ENCODE measurements at places on chromosomes 6 and 20.

GRCh38 chr6:22028403-22029090, 268.3 kb downstream of the PRL start:
- H3K27ac ChIP-seq: peak overlapping the region; percentile 9
- H3K27me3 ChIP-seq: no peaks in the 10 kb centered on the region
- no peak for DNase-seq
- no peaks in the 10 kb centered on the region for H3K36me3 ChIP-seq
- peaks cover 28% of the 10 kb centered on the region for H3K4me1 ChIP-seq

DNA sequence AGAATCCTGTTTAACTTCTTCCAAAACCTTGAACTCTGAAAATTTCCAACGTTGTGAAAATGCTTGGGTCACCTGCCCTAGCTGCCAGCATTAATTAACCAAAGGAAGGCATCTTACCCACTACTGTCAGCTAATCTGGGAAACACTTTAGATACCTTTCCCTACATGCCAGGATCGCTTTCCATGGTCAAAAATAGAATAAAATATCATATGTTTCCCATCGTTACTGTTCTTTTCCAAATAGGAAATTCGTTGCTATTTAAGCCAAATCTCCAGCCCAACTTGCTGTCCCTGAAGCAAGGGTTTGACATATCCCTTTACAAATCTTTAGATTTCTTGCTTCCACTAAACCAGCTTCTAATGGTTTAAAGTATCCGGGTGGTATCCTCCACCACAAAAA, 157.5 kb downstream of the AIG1 start:
- H3K4me3 ChIP-seq: no peak overlapping the region
- no peaks in the 10 kb centered on the region for H3K36me3 ChIP-seq
- H3K27ac ChIP-seq: no peak overlapping the region
- no peaks in the 10 kb centered on the region for H3K4me1 ChIP-seq
- no peaks in the 10 kb centered on the region for H3K27me3 ChIP-seq

- H3K4me3 ChIP-seq: no peak overlapping the region
- H3K4me1 ChIP-seq: no peaks in the 10 kb centered on the region
- DNase-seq: no peak
- H3K27ac ChIP-seq: no peak overlapping the region
- no peaks in the 10 kb centered on the region for H3K27me3 ChIP-seq
- no peaks in the 10 kb centered on the region for H3K36me3 ChIP-seq
These were observed 54.9 kb downstream of the CDH4 start for GRCh38 chr20:61306937-61307475.

DNA sequence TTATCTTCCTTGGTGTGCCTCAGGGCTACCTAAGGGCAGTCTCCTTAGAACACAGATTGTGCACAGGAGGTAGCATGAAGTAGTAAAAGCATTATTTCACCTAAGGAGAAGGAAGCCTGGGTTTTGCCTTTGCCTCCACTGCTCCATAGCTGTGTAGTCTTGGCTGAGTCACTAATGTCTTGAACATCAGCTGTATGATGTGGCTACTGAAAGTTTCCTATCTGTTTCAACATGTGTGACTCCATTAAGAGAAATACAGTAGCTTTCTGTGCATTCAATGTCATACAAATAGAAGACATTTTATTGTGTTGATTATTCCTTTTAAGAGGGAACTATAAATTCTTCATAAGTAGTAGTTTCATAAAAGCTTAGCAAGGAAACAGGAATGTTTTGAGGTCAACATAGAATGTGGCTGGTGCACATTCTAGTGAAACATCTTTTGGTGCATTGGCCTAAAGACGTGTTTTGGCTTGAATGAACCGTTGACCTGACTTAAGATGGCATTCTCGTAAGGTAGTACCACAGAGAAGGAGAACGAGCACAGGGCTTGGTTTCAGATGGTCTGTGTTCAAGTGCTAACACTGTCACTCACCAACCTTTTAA, 70.6 kb downstream of the CTNNBL1 start:
- H3K27ac ChIP-seq: no peak overlapping the region
- DNase-seq: no peak
- no peak overlapping the region for H3K4me3 ChIP-seq
- no peaks in the 10 kb centered on the region for H3K27me3 ChIP-seq

- H3K27me3 ChIP-seq: no peaks in the 10 kb centered on the region
- H3K27ac ChIP-seq: no peak overlapping the region
- no peaks in the 10 kb centered on the region for H3K36me3 ChIP-seq
These were observed 56.2 kb downstream of the KHDC1L start for GRCh38 chr6:73169111-73169510.

- no peak overlapping the region for H3K27ac ChIP-seq
- no peaks in the 10 kb centered on the region for H3K27me3 ChIP-seq
- no peaks in the 10 kb centered on the region for H3K36me3 ChIP-seq
These were observed 126.3 kb downstream of the CDKAL1 start for GRCh38 chr6:20660534-20660933.

GRCh38 chr6:169986848-169987498, 235.6 kb downstream of the ERMARD start:
- DNase-seq: no peak
- no peaks in the 10 kb centered on the region for H3K4me1 ChIP-seq
- no peak overlapping the region for H3K4me3 ChIP-seq
- H3K27me3 ChIP-seq: no peaks in the 10 kb centered on the region
- H3K36me3 ChIP-seq: no peaks in the 10 kb centered on the region

GRCh38 chr6:109877028-109878004, 100.8 kb upstream of the GPR6 start:
- H3K27me3 ChIP-seq: no peaks in the 10 kb centered on the region
- peak overlapping the region; percentile 36 for H3K27ac ChIP-seq
- DNase-seq: no peak
- no peak overlapping the region for H3K4me3 ChIP-seq
- no peaks in the 10 kb centered on the region for H3K36me3 ChIP-seq

DNA sequence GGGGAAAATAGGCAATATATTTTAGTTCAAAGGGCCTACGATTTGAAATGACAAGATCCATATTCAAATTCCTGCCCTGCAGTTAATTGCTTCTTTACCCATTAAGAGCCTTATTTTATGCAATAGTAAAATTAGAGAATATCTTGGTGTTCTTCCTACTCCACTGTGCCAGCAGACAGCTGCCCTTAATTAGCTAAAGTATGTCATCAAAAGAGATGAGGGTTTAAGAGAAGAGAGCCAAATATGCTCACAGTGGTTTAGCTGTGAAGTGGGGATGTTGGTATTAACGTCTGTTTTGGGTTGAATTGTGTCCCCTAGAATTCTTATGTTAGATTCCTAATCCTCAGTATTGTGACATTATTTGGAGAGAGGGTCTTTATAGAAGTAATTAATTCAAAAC, 148.1 kb downstream of the MOXD1 start:
- no peak overlapping the region for H3K4me3 ChIP-seq
- no peak for DNase-seq
- no peak overlapping the region for H3K27ac ChIP-seq
- no peaks in the 10 kb centered on the region for H3K4me1 ChIP-seq
- no peaks in the 10 kb centered on the region for H3K36me3 ChIP-seq
- no peaks in the 10 kb centered on the region for H3K27me3 ChIP-seq

DNA sequence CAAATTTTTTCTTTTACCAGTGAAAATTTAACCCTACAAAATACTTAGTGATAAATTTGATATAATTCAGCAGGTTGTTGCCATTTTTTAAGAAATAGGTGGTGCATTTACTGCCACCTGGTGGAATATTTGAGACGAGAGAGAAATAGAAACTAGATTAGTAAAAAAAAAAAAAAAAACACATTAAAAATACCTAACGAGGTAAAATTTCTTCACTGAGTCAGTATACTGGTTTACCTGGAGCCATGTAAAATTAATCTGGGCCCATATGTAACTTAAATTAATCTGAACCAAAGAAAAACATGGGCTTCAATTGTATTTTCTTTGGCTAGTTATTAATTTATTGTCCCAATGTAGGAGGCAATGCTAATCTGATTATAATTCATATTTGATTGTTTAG, 520.8 kb downstream of the EPM2A start:
- peaks cover 5% of the 10 kb centered on the region for H3K4me1 ChIP-seq
- H3K4me3 ChIP-seq: no peak overlapping the region
- H3K36me3 ChIP-seq: no peaks in the 10 kb centered on the region
- DNase-seq: no peak
- H3K27me3 ChIP-seq: no peaks in the 10 kb centered on the region
- no peak overlapping the region for H3K27ac ChIP-seq

DNA sequence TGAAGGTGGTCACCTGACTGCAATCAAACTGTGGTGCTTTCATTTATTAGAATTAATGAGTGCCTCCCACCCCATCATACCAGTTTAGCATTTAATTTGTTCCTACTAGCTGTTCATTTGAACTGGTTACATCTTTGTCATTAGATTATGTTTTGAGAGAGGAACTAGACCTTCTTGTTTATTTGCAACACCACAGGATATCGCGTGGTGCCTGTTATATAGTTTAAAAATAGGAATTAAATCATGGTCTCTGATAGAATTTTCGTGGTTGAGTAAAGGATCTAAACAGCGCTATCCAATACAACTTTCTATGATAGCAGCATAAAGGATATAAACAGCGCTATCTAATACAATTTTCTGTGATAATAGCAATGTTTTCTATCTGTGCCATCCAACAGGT, 2.8 kb downstream of the RPRD1B start:
- no peaks in the 10 kb centered on the region for H3K27me3 ChIP-seq
- H3K36me3 ChIP-seq: no peaks in the 10 kb centered on the region
- no peak overlapping the region for H3K4me3 ChIP-seq
- no peak overlapping the region for H3K27ac ChIP-seq

DNA sequence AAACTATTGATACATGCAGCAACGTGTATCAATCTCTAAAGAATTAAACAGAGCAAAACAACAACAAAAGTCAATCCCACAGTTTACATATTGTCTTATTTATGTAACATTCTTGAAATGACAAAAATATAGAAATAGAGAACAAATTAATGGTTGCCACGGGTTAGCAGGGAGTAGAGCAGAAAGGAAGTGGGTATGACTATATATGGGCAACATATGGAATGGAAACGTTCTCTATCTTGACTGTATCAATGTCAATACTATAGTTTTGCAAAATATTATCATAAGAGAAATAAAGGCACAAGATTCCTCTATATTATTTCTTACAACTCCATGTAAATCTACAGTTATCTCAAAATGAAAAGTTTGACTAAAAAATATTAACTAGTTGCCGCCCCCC, 12.8 kb downstream of the AK9 start:
- H3K4me3 ChIP-seq: no peak overlapping the region
- no peaks in the 10 kb centered on the region for H3K27me3 ChIP-seq
- no peaks in the 10 kb centered on the region for H3K4me1 ChIP-seq
- no peak overlapping the region for H3K27ac ChIP-seq
- DNase-seq: no peak

DNA sequence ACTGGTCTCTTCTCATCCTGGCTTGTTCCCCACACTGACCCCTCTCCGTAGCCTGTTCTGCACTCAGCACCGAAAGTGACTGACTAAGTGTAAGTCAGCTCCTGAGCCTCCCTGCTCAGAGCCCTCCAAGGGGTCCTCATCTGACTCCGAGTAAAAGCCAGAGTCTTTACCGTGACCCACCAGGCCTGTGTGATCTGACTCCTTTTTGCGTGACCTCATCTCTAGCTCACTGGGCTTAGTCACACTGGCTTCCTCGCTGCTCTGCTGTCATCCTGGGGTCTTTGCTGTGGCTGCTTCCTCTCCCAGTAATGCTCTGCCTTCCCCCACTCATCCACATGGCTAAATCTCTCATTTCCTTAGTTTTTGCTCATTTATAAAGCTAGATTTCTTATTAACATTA, 116.6 kb downstream of the PLCB4 start:
- H3K27ac ChIP-seq: no peak overlapping the region
- no peak for DNase-seq
- H3K4me3 ChIP-seq: no peak overlapping the region
- no peaks in the 10 kb centered on the region for H3K4me1 ChIP-seq

DNA sequence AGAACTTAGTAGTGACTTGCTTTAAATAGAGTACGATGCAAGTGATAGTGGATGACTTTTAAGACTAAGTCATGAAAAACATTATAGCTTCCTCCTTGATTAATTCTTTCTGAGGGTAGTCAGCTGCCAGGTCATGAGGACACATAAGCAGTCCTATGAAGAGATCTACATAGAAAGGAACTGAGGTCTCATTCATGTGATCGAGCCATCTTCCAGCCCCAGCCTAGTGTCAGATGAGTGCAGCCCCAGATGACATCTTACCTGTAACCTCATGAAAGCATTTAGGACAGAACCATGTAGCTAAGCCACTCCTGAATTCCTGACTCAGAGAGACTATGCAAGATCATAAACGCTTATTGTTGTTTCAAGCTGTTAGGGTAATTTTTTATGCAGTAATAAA, 67.7 kb downstream of the AK9 start:
- no peaks in the 10 kb centered on the region for H3K4me1 ChIP-seq
- H3K36me3 ChIP-seq: no peaks in the 10 kb centered on the region
- H3K27ac ChIP-seq: no peak overlapping the region
- H3K4me3 ChIP-seq: no peak overlapping the region
- H3K27me3 ChIP-seq: no peaks in the 10 kb centered on the region

- H3K4me1 ChIP-seq: no peaks in the 10 kb centered on the region
- no peak overlapping the region for H3K4me3 ChIP-seq
- peaks cover 16% of the 10 kb centered on the region for H3K36me3 ChIP-seq
These were observed 70.0 kb downstream of the CD109 start for GRCh38 chr6:73766040-73766439.

- no peak for DNase-seq
- no peak overlapping the region for H3K4me3 ChIP-seq
- peak overlapping the region; percentile 68 for H3K27ac ChIP-seq
- no peaks in the 10 kb centered on the region for H3K27me3 ChIP-seq
- no peaks in the 10 kb centered on the region for H3K36me3 ChIP-seq
- H3K4me1 ChIP-seq: peaks cover 32% of the 10 kb centered on the region
These were observed 19.5 kb downstream of the SLC22A1 start for GRCh38 chr6:160141001-160141726.

GRCh38 chr6:33144373-33144772, 47.9 kb downstream of the COL11A2 start:
- H3K4me1 ChIP-seq: no peaks in the 10 kb centered on the region
- no peak overlapping the region for H3K27ac ChIP-seq
- H3K36me3 ChIP-seq: no peaks in the 10 kb centered on the region
- no peak overlapping the region for H3K4me3 ChIP-seq
- no peaks in the 10 kb centered on the region for H3K27me3 ChIP-seq
- DNase-seq: no peak

GRCh38 chr6:8679823-8680222, 244.5 kb upstream of the SLC35B3 start:
- no peaks in the 10 kb centered on the region for H3K27me3 ChIP-seq
- no peak overlapping the region for H3K4me3 ChIP-seq
- H3K36me3 ChIP-seq: no peaks in the 10 kb centered on the region

GRCh38 chr6:15391500-15391899, 145.6 kb downstream of the JARID2 start:
- no peak overlapping the region for H3K27ac ChIP-seq
- no peaks in the 10 kb centered on the region for H3K27me3 ChIP-seq
- DNase-seq: no peak
- no peaks in the 10 kb centered on the region for H3K36me3 ChIP-seq
- peaks cover 24% of the 10 kb centered on the region for H3K4me1 ChIP-seq
- H3K4me3 ChIP-seq: no peak overlapping the region

- no peaks in the 10 kb centered on the region for H3K27me3 ChIP-seq
- no peak overlapping the region for H3K4me3 ChIP-seq
- H3K27ac ChIP-seq: no peak overlapping the region
- H3K36me3 ChIP-seq: no peaks in the 10 kb centered on the region
These were observed 1.4 kb downstream of the NCR2 start for GRCh38 chr6:41336824-41337223.

- DNase-seq: peak; percentile 97
- H3K27ac ChIP-seq: peak within 1 kb of the TSS; percentile 100
- no peaks in the 10 kb centered on the region for H3K27me3 ChIP-seq
- H3K4me1 ChIP-seq: peaks cover 51% of the 10 kb centered on the region
- H3K4me3 ChIP-seq: peak within 1 kb of the TSS; percentile 99
- H3K36me3 ChIP-seq: no peaks in the 10 kb centered on the region
These were observed at the start of gene SERINC3 for GRCh38 chr20:44521484-44522481. Gene SERINC3 (minus strand): TSS chr20:44522070. CDS start chr20:44521951, 119 bp downstream.
